Effector CD4-positive, alpha-beta T cell (primary cell): ENCODE measurements at places on chromosomes 16 and 17.

GRCh38 chr16:74035816-74036215, 260.8 kb upstream of the PSMD7 start:
- no peak for DNase-seq

DNA sequence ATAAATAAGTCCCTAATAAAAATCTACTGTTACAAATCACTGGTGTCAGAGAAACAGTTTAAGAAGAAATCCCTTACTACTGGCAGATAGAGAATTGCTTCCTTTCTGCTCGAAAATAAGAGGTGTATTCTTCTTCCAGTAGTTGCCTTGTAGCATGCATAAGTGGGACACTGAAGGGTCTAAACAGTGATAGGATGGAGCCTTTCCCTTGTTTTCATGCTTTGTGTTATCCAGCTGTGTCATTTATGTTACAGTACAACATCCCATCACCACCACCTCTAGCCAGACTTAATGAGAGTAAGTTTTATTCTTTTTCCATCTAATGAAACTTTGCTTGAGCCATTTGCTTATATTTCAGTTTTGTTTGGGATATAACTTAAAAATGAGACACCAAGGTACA, 54.3 kb downstream of the NLK start:
- no peak for DNase-seq

- DNase-seq = no peak
Measured at GRCh38 chr17:47907932-47908562, 12.0 kb downstream of the SP2 start.

DNA sequence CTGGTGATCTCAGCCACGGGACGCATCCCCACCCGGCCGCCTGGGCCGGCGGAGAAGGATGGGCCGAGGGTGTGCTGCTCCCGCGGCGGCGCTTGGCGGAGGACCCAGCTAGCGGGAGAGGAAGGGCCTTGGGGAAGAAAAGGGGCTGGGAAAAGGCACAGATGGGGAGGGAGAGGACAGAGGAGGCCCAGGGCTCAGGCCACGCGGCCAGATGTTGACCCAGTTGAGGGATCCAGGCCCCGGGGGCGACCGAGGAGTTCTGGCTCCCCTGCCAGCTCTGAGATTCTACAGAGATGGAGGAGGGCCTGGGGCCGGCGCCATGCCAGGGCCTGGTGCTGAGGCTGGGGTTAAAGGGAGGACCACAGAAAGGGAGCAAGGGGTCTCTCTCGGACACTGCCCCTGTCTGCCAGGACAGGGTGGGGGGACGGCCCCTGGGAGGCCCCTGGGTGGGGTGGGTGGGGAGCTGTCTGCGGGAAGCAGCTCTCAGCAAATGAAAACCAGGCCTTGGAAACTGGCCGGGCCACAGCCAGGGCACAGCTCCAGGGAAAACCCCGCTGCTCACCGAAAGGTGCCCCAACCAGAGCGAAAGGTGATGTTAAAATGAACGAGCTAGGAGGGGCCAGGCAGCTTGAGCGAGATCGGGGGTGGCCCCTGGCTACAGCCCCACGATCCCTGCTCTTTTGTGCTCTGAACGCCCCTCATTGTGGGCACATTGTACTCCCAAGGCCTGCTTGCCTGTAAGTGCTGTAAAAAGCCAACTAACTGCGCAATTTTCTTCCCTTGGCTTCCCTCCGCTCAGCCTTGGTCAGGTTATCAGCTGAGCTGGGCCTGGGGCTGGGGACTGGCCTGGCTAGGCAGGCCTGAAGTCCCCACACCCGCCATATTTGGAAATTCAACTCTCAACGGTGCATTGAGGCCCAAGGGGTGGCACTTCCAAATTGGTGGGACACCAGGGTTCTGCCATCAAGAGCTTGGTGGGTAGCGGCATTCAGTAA, 191.4 kb downstream of the ZNF423 start:
- no peak for DNase-seq

DNA sequence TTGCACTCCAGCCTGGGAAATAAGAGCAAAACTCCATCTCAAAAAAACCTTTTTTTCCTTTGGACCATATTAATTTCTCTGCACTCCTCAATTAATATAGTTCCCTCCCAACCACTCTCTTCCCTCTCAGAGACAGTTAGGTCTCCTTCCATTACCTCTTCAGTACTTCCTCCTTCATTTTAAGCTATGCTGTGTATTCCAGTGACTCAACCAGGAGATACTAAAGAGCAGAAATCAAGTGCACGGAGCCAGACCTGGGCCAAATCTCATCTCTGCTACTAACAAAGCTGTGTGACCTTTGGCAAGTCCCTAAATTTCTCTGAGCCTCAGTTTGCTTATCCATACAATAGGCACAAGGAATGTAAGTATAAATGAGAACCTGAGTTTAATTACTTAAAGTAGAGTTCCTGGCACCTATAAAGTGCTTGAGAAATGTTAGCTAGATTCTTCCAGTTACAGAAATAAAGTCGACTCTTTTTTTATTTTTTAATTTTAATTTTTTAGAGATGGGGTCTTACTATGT, 8.5 kb downstream of the PECAM1 start:
- no peak for DNase-seq
